ENCODE measurements at places on chromosomes 2 and 18.

GRCh38 chr2:139585101-139585500 is 804.9 kb upstream of the NXPH2 start:
- no peak for DNase-seq

- DNase-seq = no peak
These were observed 11.1 kb downstream of the CNDP2 start for GRCh38 chr18:74507097-74507881.

DNA sequence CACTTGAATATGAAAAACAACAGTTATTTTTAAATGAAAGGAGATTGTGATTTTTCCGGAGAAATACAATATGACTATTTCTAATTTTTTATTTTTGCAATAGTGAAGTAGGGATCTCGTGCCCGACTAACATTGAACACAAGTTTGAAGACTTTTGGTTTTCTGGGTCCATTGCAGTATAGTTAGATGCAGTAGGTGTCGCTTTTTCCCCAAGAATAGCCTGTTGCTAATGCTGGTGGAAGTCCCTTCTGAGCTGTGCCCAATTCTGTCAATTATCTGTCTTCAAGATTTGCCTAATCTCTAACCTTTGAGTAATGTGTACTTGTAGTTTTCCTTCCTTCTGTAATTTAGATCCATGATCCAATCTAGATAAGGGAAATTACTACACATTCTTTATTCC is 36.5 kb downstream of the SEMA4F start:
- no peak for DNase-seq

GRCh38 chr2:232126301-232127099 is 165.0 kb downstream of the DIS3L2 start:
- DNase-seq = no peak

GRCh38 chr2:200338692-200339091 is 32.2 kb downstream of the SPATS2L start:
- DNase-seq = no peak

- no peak for DNase-seq
These were observed 353.2 kb upstream of the CWC22 start for GRCh38 chr2:180360283-180360618.

GRCh38 chr2:20144861-20145260 is 80.1 kb downstream of the SDC1 start:
- no peak for DNase-seq

- DNase-seq = no peak
These were observed 90.5 kb downstream of the RBM43 start for GRCh38 chr2:151171186-151171585.

Measured in amygdala (tissue), 56 donors.